Glomerular endothelial cell (primary cell): ENCODE measurements at places on chromosomes 13 and 19. TPM values are rescaled to one million over a fixed set of nuclear protein-coding genes. Genes with fewer than 3 reads are reported as not detected.
A peak's percentile ranks its signal among the peaks of the same experiment; 100 is the strongest.

- DNase-seq = no peak
Observed at GRCh38 chr19:45168767-45169351, 8.1 kb upstream of the NKPD1 start.

GRCh38 chr19:19039901-19040300, 6.5 kb downstream of the ARMC6 start:
- DNase-seq = no peak

- DNase-seq = no peak
Observed at GRCh38 chr19:6092329-6093286, 17.7 kb downstream of the RFX2 start.

GRCh38 chr19:47231215-47232054, 436 bp upstream of the BBC3 start:
- DNase-seq = no peak

DNA sequence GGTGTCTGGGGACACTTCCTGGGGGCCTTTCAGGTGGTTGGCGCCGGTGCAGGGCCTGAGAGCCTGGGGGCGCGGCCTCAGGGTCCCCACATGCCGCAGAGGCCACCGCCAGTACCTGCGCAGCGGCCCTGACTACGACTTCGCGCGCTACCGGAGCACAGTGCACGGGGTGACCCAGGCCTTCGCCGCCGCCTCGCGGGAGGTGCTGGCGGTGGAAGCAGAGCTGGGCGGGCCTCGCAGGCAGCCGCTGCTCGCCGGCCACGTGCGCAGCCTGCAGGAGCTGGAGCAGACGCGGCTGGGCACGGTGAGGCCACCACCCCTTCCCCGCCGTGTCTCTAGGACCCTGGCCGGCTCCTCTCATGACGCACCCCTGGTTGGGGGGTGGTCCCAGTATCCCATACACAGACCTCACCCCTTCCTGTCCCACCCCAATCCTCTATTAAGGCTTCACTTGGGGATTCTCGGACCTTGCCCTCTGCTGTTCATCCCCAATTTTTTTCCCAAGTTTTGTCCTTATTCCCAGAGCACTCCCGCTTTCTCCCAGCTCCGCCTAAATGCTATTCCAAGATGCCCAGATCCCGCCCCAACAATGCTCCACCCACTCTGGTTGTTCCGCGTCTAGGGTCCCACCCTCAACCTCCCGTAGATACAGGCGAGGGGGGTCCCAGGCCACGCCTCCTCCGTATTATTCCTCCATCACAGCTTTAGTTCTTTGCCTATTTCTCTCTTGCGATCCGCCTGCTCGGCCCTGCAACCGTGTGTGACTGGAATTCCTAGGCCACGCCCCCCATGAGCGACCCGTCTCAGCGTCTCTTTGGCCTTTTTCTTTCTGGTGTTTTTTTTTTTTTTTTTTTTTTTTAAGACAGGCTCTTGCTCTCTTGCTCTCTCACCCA, 1.0 kb downstream of the REX1BD start:
- DNase-seq = no peak

DNA sequence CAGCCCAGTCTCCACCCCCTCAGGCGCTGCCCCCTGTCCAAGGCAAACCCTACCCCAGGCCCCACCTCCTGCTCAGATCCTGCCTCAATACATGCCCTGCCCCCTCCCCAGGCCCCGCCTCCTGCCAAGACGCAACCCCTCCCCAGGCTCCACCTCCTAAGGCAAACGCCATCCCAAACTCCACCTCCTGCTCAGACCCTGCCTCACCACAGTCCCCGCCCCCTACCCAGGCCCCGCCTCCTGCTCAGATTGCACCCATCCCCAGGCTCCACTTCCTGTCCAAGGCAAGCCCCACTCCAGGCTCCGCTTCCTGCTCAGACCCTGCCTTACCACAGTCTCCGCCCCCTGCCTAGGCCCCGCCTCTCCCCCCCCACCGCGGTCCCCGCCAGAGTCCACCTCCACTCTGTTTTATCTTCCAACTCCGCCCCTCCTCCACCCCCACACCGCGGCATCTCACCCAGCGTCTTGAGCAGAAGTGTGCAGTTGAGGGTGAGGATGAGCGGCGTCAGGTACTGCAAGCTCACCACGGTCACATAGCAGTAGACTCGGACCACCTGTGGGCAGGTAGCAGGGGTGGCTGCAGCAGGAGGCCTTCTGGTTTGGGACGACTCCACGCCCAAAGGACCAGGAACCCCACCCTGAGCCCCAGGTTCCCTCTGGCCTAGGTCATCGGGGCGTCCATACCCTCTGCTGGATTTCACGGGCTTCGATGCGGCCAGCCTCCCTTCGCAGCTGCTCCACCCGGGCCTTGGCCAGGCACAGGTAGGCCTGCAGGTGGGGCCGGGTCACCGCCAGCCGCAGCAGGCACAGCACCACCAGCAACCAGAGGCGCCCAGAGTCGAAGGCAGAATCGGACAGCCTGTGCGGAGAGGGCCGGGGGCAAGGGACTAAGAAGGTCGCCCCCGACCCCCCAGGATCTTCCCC, 17.7 kb downstream of the TMEM161A start:
- no peak for DNase-seq

GRCh38 chr19:46390866-46391265, 22.5 kb downstream of the CCDC8 start:
- no peak for DNase-seq

DNA sequence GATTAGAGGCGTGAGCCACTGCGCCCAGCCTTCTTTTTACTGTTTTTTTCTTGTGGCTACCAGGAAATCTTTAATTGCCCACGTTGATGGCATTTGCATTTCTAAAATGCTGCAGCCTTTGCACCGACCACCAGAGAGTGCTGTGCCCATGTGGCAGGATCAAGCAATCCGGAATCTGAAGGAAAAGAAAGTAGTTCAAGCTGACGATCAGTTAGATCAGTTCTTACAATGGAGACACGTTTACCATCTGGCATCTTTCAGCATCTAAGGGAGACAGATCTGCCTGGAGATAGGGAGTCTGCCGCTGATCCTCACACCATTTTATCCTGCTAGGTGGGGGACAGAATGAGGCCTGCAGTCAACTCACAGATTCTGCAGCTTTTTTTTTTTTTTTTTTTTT, 19.9 kb downstream of the TINCR start:
- DNase-seq = peak; percentile 2

GRCh38 chr13:47555235-47555634, 445.8 kb downstream of the SUCLA2 start:
- no peak for DNase-seq

DNA sequence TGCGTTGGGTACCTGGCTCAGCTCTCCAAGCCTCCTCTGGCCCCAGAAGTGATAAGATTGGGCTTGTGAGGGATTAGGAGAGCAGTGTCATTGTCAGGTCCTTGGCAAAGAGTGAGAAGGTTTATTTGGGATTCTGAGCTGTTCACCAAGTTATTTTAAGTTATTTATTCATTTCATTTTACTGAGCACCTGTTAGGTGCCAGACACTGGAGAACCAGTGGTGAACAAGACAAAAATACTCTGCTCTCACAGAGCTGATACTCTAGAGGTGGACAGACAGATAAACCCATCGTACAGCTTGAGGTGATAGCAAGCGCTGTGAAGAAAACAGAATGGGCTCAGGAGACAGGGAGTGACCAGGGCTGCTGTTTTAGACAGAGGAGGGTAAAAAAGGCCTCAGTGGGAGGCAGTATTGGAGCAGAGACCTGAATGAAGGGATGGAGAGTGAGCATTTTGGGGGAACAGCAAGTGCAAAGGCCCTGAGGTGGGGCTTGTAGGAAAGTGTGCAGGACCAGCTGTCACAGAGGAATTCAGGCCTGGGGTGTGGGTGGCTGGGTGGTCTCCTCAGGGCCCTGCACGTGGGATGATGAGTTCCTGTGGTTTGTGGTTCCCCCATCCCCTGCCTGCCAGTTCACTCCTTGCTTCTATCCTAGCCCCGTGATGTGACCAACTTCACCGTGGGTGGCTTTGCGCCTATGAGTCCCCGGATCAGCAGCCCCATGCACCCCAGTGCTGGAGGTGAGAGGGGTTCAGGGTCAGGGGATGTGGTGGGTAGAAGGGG, 8.7 kb upstream of the TIMM50 start:
- DNase-seq = no peak

- no peak for DNase-seq
Observed at GRCh38 chr13:99527301-99527700, 26.0 kb downstream of the TM9SF2 start.

DNA sequence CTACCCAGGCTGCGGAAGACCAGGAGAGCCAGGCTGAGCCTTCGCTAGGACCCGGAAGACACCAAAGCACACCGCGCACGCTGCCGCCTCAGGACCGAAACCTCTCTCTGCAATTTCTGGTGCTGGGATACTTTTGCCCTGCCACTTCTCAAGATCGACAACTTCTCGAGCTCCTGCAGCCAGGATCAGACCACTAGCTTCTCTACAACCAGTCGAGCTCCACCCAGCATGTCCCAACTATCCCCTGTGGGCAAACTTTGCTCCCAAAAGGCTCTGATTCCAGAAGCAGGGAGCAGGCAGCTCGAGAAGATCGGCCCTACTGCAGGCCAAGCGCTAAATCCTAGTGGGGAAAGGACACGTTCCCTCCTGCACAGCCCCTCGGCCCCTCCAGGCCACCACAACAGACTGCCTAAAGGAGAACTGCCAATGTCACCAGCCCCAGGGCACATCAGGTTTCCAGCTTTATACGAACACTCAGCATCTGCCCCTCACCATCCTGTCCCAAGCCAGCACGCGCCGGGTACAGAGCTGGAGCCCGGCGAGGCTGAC, 979 bp downstream of the AKAP8 start:
- no peak for DNase-seq

GRCh38 chr13:77866971-77867370, 51.7 kb downstream of the EDNRB start:
- no peak for DNase-seq

- no peak for DNase-seq
Observed at GRCh38 chr13:48679941-48680680, 26.4 kb downstream of the CYSLTR2 start.

GRCh38 chr13:77701305-77701704, 3.8 kb downstream of the SLAIN1 start:
- DNase-seq = no peak

- DNase-seq = no peak
Observed at GRCh38 chr19:51664131-51664530, 17.5 kb upstream of the SIGLEC14 start.

DNA sequence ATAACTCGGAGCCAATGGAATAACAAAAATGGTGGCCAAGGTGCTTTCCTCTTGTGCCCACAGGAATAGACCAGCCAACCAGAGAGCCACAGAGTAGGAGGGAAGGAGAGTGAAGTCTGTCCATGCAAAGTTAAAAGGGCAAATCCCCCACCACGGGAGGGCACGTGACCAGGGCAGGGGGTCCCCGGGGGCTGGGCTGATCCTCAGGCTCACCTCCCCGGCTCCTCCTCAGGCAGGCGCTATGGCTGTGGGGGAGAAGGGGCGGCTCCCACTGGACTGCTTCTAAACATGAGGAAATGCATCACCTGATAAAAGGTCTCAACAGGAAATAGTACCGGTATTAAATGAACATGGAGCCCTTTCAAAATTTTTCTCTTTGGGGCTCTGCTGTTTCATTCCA, 73.2 kb upstream of the SLC15A1 start:
- no peak for DNase-seq

GRCh38 chr13:103184413-103184812, 118.2 kb upstream of the SLC10A2 start:
- DNase-seq = no peak

- DNase-seq = no peak
Observed at GRCh38 chr13:65275838-65276630, 1954.1 kb downstream of the PCDH9 start.

SULT2A1 gene
- total RNA-seq = not detected in 2 replicates

WTIP gene
- 18.3 and 20.6 TPM in 2 replicates for total RNA-seq

ZNF844 gene
- 2.2 and 2.3 TPM in 2 replicates for total RNA-seq

PSPN gene
- total RNA-seq = 1.3 TPM in 2 replicates

EFNB2 gene
- 62.0 and 164 TPM in 2 replicates for total RNA-seq

TTYH1 gene
- total RNA-seq = not detected in 2 replicates

LILRA1 gene
- not detected in 2 replicates for total RNA-seq
